Activated T-cell treated with anti-CD3 and anti-CD28 coated beads, Interleukin-2, amount 50 U/mL, for 24 hours (primary cell): ENCODE measurements at places on chromosomes 12 and 14.

DNA sequence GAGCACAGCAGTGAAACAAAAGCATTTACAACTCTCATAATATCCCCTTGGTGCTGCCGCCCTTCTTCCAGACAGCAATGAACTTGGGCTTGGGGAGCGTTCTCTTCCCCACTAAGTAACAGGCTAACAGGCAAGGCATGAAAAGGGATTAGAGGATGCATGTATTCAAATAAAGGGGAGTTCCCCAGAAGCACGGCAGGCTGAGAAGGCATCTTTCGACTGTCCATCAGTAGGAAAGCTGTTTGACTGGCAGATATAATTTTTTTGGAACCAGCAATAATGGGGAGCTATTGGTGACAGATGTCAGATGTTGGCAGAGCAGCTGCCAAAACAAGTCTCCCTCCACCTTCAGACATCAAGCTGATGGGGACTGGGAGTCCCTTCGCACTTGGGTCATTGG is 9.2 kb upstream of the TIGAR start:
- no peak for DNase-seq

- no peak for DNase-seq
These were observed 388.8 kb upstream of the PDE3A start for GRCh38 chr12:19979584-19979983.

- DNase-seq, result no peak
These were observed 37.3 kb upstream of the PLEKHG7 start for GRCh38 chr12:92665496-92665895.

- DNase-seq, result no peak
These were observed 25.5 kb upstream of the SNAPC1 start for GRCh38 chr14:61736751-61737150.

DNA sequence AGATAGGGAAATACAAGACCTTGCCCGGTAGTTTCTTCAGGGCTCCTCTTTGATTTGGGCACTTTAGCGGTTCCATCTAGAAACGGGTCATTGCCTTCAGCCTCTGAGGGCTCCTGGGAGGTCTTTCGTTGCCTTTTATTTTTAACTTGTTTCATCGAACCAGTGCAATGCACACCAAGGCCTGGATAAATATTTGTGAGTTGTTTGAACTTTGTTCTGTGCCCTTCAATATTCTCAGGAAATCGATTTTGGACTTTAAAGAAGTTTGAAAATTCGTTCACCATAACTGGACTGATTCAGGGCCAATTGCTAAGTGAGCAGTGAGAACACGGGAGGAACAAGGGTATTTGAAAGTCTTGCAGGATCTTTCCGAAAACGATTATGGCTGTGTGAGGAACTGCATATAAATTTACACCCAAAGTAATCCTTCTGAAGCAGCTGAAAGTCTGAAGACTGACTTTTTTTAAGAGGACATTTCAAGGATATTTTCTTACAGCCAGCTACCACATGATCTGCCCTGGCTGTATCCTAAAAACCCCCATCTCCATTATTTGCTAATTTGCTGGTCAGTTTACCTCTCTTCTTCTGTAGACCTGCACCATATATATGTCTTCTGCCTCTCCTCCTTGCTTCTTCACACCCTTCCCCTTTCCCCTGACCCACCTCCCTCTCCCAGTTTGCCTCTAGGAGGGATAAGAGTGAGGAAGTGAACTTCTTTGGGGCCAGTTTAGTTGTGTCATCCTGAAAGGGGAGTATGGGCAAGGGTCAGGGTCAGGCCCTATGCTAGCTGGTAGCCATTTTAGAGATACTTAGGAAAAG is 8.0 kb downstream of the DUSP6 start:
- DNase-seq, result no peak

DNA sequence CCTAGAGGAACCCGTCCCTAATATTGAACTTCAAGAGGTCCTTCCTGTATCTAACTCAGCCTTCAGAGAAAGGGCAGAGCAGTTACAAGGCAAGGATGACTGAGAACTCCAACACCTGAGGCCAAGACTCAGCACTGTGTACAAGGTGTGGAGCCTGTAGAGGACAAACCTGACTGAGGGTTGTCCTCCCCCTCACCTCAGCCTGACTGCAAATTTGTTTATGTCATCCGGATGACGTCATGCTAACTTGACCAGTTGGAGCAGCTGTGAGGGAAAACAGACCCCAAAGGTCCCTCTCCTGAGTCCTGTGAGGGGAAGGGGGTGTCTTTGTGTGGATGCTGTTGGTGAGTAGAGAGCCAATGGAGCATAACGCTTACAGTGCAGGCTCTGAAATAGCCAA is 4.3 kb downstream of the CRACR2A start:
- DNase-seq, result no peak

DNA sequence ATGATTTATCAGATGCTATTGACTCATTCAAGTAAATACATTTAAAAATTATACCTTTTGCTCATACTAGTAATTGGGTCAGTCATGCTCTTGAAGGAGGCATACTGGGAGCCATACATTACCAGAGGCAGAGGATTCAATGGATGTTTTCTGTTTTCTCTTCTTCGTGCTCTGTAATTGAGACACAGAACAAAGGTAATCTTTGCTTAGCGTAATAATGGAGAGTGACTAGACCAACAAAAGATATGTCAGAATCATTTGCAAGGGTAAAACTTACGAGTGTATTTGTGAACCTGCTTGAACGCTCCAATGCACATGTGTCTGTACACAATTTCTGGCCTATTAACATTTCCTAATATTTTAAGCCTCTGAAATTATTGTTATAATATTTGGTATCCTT is 296.4 kb downstream of the FOXG1 start:
- DNase-seq, result no peak

GRCh38 chr12:30155001-30155730 is 371.4 kb upstream of the TMTC1 start:
- DNase-seq, result no peak

DNA sequence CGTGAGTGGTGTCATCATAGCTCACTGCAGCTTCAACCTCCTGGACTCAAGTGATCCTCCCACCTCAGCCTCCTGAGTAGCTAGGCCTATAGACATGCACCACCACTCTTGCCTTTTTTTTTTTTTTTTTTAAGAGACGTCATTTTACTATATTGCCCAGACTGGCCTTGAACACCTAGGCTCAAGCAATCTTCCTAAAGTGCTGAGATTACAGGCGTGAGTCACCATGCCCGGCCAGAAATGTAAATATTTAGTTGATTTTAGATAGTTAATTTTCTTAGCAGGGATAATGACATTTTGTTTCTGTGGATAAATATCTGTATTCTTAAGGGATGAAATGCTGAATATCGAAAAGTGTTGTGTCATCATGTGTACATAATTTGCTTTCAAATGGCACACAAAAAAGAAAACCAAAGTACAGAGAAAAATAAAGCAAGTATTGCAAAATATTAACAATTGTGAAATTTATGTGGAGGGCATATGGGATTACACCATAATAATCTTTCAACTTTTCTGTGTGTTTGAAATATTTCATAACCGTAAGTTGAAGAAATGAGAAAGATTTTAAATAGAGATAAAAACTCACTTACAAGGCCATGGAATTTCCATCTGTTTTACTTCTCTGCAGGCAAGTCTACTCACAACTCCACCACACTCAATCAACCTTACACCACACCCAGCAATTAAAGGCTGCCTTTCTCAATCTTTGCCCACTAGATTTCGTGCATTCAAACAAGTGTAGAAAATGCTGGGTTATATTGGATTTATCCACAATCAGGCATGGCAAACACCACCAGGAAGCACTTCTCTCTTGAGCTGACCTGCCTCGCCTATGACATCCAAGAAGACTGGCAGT is 93.7 kb downstream of the SPTSSA start:
- DNase-seq, result no peak

GRCh38 chr14:76541594-76542219 is 165.8 kb downstream of the ESRRB start:
- DNase-seq, result no peak

DNA sequence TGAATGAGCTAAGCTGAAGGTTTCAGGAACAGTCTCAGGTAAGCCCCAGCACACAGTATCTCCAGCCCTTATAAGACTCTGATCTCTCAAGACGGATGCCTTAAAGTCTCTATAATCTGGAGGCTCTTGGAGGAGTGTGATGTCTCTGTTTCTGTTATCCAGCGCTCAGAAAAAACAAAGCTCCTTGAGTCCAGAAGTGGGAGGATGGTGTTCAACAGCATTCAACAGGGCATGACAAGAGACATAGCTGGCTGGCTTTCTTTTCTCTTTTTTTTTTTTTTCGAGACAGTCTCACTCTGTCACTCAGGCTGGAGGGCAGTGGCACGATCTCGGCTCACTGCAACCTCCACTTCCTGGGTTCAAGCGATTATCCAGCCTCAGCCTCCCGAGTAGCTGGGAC is 31.6 kb upstream of the TESC start:
- DNase-seq, result no peak

DNA sequence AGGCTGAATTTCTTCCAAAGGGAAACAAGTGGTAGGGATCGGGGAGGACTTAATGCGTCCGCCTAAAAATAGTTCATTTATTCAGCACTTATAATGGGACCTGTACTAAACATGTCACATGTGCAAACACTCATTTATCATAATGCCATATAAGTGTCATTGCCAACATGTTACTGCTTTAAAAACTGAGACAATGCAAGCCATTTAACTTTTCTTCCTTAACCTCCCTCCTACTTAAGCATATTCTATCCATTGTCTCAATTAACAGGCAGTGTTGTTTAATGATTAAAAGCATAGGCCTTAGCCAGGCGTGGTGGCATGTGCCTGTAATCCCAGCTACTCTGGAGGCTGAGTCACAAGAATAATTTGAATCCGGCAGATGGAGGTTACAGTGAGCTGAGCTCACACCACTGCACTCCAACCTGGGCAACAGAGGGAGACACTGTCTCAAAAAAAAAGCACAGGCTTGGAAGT is 13.5 kb upstream of the SCFD1 start:
- no peak for DNase-seq

- no peak for DNase-seq
These were observed 16.8 kb downstream of the KCNJ8 start for GRCh38 chr12:21757735-21758134.

- no peak for DNase-seq
These were observed 769 bp upstream of the SLC39A5 start for GRCh38 chr12:56229082-56229481.

DNA sequence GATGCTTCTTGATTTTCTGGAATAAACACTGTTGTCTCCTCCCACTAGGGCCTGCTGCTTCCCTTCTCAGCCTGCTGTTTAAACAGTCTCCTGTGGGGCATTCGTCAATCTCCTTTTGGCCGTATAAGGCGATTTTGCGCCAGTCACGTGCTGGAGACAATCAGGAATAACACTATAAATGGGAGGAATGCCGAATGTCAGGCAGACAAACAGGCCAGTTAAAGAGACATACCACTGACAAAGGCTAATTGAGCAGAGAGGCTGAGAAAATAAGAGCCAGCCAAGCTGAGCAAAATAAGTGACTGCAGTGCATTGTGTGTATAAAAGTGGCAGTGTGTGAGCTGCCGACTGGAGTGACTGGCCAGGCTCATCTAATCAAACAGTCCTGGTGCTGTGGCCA is 23.3 kb downstream of the DMAC2L start:
- DNase-seq, result no peak

DNA sequence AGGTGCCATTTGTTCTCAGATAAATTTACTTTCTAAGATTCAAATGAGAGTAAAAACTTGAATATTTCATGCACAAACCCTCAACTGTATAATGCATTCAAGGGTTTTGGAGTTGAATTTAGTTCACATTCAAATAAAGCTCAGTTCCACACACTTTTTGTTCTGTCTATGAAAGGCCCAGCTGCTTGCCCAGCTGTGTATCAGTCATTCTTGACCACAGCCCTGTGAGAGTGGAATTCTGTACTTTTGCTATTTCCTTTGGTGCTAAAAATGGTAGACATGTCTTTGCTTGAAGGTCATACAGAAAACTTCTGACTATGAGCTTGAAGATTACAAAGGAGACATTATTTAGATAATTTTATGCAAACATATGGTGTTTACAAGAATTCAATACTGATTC is 110.4 kb downstream of the KCNC2 start:
- DNase-seq, result no peak

GRCh38 chr12:18872770-18873169 is 134.9 kb downstream of the CAPZA3 start:
- no peak for DNase-seq

DNA sequence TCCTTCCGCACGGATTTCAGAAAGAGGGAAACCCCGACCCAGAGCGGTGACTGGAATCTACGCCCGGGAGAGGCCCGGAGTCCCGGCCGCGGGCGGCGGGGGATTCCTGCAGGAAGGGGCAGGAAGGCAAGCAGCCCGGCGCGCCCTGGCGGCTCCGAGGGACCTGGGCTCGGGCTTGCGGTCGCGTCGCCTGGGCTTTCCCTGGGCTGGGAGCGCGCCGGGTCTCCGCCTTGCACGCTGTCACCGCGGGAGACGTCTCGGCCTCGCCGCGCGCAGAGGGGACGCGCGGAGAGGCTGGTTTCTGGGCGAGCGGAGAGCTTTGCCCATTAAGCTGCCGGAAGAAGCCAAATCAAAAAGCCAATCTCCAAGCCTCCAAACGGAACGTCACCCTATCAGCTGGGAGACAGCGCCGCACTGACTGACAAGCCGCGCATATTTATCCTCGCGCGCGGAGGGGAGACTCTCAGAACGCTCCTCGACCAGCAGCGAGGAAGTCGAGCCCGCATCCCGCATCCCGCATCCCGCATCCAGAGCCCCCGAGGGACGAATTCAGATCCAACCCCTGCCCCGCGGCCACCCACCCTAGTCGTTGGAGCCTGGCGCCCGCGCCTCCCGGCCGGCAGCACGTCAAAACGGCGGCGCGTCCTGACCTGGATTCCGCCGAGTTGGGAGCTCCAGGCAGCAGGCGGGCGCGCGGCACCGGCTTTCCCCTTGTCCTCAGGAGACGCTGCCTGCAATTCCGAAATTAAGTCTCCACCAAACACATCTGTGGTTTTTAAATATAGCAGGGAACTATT is at the start of gene SLC8A3:
Gene SLC8A3, minus strand, starts transcription at position 293 of the 797 bp plus-strand sequence. CDS start 20,529 bp downstream, outside the sequence.
- DNase-seq, result peak; percentile 37

DNA sequence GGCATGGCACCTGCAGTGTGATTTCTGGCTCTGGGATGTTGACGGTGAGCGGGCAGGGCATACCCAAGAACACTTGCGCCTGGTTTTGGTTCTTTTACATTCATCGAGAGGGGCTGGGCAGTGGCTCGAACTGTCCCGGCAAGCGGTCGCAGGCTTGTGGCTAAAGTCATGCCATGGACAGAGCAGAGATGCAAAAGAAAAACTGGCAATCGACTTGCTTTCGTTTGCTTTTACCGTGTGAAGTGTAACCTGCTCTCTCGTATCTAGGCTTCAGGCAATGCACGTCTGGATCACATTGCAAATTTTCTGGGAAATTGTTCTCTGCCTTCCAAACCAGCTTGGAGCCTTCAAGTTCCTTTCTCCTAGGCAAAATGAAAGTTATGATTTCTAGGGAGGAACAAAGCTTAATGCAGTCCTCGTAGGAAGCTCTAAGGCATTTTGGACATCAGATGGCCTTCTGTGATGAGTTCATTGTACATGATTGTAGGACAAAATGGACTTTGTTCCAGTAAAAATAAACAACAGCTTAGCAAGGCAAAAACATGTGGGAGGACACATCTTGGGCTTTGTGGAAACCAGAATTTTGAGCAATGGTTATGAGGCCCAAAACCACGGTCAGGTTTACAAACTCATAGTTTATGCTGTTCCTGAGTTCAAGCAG is 18.3 kb downstream of the ADGRD1 start:
- DNase-seq, result no peak
